ENCODE measurements at places on chromosomes 7 and 10.
A peak's percentile ranks its signal among the peaks of the same experiment; 100 is the strongest.

DNA sequence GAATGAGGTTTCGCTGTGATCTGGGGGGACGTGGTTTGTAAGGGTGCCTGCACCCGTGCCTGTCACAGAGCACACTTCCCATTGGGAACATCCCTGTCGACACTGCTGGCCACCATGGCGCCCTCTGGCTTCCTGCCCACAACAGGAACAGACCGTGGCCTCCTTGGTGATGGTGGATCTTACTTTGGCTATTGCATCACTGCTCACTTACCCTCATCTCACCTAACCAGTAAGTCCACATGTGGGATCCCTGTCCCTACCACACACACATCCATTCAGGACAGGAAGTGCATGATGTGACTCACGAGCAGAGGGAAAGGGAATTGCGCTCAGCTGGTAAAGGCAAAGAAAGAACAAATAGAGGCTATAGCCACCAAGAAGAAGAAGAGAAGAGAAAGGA is 26.2 kb upstream of the SEC61G start:
- no peak for DNase-seq

DNA sequence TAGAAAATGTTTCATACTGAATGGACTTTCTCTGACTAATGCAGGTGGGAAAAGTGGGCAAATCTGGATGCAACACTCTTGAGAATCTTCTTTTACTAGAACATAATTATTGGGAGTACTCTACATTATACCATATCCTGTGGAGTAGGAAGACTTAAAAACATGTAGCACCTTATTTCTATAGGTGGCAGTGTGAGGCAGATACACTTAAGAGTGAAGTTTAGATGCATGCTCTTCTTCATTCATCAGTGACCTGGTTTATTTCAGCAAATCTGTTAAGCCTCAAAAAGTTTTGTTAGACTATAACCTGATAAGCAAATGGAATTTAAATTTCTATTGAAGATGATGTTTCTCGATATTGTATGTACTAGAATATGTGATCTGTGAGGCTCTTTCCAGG is 1087.1 kb upstream of the LRRN3 start:
- no peak for DNase-seq

GRCh38 chr10:98374217-98374985 is 40.6 kb downstream of the PYROXD2 start:
- peak; percentile 25 for DNase-seq

- DNase-seq, result no peak
Measured at GRCh38 chr10:28890121-28890950, 213.0 kb downstream of the BAMBI start.

DNA sequence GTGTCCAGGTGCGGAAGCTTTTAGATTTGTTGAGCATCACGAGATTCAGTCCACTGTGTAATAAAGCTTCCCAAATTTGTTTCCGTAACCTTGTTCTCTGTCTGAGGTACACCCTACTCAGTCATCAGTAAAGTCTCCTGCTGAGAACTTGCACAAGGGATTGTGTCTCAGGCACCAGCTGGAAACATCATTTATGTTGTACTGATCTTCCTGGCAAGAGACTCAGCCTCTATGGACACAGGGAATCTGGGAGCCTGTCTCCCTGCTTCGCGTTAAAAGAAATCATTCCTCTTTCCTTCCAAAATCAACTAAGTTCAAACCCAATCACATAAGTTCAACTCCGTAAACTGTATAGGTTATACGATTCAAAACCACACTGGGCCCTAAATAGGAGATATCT is 336.8 kb downstream of the GPR37 start:
- no peak for DNase-seq

- DNase-seq, result no peak
Measured at GRCh38 chr10:89867964-89868363, 166.6 kb downstream of the KIF20B start.

DNA sequence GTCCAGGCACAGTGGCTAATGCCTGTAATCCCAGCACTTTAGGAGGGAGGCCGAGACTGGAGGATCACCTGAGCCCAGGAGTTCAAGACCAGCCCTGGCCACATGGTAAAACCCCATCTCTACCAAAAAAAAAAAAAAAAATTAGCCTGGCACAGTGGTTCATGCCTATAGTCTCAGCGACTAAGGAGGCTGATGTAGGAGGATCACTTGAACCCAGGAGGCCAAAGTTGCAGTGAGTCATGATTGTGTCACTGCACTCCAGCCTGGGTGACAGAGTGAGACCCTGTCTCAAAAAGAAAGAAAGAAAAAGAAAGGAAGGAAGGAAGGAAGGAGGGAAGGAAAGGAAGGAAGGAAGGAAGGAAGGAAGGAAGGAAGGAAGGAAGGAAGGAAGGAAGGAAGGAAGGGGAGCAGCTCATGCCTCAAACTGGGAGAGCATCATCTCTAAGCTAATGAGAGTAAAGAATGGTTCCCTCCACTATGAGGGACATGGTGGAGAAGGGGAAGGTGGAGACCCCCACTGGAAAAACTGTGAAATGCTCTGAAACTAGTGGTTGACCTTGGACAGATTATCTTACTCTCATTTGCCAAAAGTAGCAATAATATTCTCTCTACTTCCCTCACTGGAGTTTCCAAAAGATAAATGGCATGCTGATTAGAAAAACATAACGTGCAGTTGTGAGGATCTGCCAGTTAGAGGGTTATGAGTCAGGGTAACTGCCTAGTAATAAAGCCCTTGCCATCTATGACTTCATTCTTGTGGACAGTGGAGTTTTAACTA is 16.8 kb downstream of the GIMAP5 start:
- no peak for DNase-seq

- DNase-seq, result no peak
Measured at GRCh38 chr7:94442639-94443038, 47.9 kb downstream of the COL1A2 start.

DNA sequence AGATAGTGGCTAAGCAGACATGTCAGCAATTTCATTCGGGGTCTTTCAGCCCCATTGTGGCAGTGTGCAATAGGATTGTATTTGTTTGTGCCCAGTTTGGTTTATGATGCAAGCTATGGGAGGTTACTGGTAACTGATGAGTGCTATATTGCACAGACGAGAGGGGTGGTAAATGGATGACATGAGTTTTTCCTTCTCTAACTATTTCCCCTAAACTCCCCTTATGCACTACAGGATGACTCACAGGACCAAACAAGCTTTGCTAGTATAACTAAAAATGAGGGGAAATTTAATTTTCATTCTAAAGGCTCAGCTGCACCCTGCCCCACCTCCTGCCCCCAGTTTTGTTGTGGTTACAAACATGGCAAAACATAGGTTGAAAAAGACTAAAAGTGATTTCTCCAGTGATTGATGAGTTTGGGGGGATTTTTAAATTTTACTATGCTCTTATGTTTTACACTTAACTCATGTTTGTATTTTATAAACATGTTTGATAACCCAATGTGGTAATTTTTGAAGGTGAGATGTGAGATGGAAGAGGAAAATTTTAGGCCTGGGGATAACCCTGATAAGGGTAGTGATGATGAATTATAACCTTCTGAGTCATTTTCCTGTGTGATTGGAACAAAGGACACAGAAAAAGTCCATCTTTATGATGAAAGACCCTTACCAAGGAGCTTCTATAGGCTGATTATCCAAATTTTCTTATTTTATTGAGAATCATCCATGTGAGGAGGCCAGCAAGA is 60.8 kb upstream of the NAMPT start:
- no peak for DNase-seq

DNA sequence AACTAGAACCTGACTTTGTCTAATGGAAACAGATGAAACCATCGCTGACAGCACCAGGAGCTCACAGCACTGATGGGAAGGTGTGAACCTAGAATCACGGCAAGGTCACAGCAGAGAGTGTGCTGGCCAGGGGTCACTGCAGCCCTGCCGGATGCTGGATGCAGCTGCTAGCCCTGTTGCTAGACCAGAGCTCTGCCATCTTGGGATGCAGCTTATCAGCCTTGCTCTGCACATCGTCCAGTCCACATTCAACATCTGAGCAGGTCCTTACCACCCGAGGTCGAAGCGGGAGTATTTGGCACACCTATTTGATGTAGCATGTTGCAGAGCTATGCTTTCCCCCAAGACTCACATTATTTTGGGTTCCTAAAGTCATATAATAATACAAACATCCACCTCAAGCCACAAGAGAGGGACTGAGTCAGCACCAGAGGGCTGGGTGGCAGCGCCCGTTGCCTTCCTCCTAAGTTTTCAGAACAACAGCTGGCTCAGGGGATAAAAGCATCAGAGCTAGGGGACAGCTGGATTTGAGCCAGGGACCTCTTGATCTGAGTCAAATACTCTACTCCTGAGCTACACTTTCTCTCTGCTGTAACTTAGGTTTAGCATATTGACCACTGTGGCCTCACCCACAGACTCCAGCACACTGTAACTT is 135.3 kb downstream of the ZNF467 start:
- DNase-seq, result no peak

GRCh38 chr7:139360948-139361307 is 1.2 kb downstream of the LUC7L2 start:
- no peak for DNase-seq
